ENCODE measurements at places on chromosomes 5 and 9.

DNA sequence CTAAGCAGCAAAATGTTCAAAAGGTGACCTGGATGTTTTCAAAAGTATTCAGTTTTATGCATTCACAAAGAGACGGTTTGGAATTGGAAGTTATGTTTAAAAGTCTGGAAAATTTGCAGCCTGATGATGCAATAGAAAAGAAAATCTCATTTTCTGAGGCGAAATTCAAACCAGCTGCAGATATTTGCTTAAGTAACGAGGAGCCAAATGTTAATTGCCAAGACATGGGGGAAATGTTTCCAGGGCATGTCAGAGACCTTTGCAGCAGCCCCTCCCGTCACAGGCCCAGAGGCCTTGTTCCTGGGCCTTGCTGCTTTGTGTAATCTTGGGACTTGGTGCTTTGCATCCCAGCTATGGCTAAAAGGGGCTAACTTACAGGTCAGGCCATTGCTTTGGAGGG, 228.2 kb downstream of the MAN2A1 start:
- no peak for DNase-seq

GRCh38 chr9:20538956-20539355, 83.3 kb downstream of the MLLT3 start:
- no peak for DNase-seq

DNA sequence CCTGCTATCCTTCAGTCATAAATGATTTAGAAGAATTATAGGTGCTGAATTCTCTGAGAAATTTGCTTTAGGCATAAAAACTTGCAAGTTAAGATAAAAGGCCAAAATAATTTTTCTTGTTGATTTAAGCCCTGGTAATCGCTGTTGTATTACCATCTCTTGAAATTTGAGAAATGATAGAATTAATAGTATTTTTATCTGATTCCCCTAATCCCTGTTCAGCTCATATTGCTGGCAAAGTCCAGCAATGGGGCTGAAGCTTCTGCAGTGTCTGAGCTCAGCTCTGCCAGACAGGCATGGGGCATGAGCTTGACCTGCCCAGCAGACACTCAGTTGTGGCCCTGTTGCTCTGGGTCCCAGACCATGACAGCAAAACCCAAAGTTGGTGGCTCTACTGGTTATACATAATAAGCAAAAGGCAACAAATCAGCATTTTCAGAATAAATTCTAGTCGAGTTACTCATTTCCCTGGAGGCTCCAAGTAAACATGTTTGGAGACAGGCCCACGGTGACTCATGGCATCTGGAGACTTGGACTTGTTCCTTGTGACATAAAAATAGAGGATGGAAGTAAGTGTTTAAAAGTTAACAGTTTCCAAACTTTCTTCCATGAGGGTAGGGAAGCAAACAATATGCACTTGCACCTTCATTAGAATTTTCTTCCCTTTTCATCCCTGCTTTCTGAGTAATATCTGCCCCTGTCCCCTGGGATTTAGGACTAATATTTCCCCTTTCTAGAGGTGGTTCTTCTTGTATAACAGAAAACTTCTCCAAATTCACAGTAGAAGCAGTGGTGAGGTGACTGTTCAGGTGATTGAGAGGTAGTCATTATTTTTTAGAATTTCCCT, 60.2 kb upstream of the SLC2A8 start:
- peak; percentile 34 for DNase-seq

GRCh38 chr9:95488954-95489353, 27.8 kb downstream of the PTCH1 start:
- DNase-seq, result no peak

- DNase-seq, result no peak
These were observed 39.0 kb downstream of the ITK start for GRCh38 chr5:157219491-157220271.

- no peak for DNase-seq
These were observed 16.5 kb downstream of the GOLM1 start for GRCh38 chr9:86082870-86083269.

GRCh38 chr9:108919517-108919916, 14.4 kb downstream of the ELP1 start:
- no peak for DNase-seq

- peak; percentile 76 for DNase-seq
These were observed 683 bp downstream of the CLPTM1L start for GRCh38 chr5:1343931-1344901.

- DNase-seq, result no peak
These were observed 3.6 kb downstream of the NEURL1B start for GRCh38 chr5:172644711-172645110.

- no peak for DNase-seq
These were observed 66.6 kb upstream of the IFNK start for GRCh38 chr9:27457445-27457844.

- DNase-seq, result no peak
These were observed 137.8 kb downstream of the KCNIP1 start for GRCh38 chr5:170641589-170642031.

DNA sequence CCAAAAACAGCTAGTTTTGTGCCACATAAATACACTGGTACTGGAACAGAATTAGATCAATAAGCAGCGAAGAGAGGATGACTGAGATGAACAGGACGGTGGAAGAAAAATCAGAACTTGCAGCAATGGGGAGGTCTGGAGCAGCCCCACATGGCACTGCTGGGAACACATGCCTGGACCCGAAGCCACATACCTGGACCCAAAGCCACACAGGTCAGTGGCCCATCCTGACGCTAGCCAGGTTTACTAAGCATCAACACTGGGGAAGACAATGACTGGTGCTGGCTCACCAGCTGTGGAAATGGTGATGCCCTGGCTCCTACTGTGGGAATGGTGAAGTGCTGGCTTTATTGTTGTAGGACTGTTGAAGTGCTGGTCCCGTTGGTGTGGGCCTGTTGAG, 139.7 kb upstream of the IRX4 start:
- DNase-seq, result no peak

- no peak for DNase-seq
These were observed 51.7 kb downstream of the ATPSCKMT start for GRCh38 chr5:10198021-10198420.

GRCh38 chr9:90331826-90332575, 310.6 kb downstream of the DIRAS2 start:
- DNase-seq, result no peak

DNA sequence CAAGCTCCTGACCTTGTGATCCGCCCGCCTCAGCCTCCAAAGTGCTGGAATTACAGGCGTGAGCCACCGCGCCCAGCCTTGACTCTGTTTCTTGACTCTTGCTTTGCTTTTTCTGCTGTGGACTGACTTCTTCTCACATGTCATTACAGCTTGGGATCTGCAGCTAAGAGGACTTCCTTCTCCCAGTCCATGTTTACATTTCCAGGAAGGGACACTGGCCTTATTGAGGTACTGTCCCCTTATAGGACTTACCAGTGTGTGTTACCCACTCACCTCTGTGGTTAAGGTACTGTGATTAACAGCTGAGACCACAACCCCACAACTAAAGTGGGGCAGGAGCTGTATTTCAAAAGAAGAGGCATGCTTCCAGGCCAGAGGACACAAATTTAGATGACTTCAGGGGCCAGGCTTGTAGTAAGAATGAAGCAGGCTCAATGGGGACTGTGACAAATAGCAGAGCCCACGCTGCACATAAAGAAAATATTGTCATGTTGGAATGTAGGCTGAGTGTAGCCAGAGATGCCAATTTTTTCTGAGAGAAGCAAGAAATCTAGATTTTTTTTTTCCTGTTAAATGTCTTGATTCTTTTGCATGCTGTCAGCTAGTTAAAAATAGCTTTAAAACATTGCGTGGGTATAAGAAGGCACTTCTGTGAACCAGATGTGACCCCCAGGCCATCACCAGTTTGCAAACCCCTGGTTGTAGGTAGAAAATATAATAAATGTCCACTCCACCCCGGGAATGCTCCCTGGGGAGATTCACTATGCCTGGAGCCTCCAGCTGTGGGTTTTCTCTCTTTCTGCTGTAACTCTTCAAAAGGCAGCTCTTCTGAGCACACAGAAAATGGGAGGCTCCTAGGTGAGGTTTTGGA, 75.0 kb downstream of the PTPDC1 start:
- no peak for DNase-seq

DNA sequence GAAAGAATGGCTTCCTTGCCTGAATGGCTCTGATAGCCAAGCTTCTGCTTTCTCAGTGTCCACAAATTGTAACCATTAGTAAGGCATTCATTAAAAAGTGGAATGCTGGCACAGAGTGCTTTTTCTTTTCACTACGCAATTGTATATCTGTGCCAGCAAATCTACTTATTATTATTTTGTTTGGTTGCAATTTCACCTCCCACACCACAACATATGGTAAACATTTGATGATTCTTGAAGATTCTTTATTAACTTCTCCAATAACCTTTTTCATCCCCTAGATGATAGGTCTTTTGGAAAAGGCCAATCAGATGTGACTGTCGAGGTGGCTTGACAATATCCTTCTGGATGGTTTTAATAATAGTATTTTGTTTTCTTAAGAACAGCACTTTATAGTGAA, 234.1 kb downstream of the TMEM38B start:
- no peak for DNase-seq

DNA sequence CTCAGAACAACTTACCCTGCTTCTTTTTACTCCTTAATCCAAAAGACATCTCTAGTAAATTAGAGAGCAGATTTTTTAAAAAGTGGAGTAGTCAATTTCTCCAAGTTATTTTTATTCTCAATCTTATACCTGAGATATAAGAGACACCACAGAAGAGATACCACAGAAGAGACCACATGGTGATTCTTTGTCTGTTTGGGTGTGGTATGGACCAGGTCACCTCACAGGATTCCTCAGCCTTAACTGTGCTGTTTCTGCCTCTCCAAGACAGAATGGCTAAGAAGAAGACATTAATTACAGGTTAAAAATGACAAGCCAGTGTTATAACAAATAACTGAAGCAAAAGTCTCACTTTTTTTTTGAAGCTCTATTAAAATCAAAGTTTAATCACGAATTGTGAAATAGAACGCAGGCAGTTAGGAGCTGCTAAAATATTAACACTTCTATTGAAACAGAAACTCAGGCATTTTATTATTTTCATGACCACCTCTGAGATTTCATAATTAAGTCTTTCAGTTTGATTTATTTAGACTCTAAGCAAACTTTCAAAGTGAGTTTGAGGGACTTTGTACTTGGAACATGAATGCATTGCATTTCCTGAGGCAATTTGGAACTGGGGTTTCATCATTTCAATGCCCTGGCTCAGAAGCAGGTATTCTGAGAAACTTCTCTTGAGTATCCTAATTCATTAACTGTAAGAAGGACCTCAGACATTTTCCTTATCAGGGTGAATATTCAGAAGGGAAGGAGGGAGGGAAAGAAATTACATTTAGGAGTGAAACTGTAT, 280.7 kb downstream of the KCTD16 start:
- DNase-seq, result no peak

DNA sequence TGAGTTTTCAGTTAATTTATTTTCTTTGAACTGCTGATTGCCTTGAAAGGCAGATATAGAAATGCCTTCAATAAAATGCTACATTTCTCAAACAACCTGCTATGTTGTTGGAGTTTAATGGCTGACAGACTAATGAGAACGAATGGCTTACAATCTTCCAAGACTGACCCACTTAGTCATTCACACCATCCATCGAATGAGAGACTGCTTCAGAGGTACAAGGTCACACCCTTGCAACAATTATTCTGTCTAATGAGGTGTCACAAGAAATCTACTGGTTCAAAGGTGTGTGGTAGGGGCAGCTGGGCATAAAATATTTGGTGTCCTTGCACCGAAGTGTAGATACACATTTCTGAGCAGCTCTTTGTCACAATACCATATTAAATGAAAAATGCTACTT, 18.3 kb downstream of the PTPRD start:
- no peak for DNase-seq

DNA sequence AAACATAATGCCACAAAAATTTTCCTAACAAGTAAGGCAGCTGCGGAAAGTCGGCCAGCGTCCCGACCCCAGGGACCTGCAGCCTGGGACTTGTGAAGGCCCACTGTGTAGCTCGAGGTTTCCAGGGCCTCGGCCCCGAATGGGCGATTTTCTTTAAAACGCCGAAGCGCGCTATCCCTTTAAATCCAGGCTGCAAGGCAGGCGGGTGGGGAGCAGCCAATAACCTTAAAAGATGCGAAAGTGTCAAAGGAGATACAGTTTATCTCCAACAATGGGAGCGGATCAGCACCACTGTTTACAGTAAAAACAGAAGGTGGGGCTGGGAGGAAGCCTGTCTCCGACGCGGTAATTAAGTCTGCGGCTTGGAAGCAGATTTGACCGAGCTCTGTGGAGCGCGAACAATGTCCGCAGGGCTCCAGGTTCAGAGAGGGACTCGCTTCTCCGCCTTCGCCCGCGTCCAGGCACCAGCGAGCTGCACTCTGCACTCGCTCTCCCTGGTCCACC, 1.7 kb upstream of the ZSWIM6 start:
- no peak for DNase-seq

GRCh38 chr5:99129768-99130501, 201.1 kb upstream of the CHD1 start:
- DNase-seq, result no peak

GRCh38 chr5:10932426-10932825, 171.4 kb upstream of the DAP start:
- no peak for DNase-seq

- no peak for DNase-seq
These were observed 926 bp upstream of the MYO10 start for GRCh38 chr5:16936989-16937438.

DNA sequence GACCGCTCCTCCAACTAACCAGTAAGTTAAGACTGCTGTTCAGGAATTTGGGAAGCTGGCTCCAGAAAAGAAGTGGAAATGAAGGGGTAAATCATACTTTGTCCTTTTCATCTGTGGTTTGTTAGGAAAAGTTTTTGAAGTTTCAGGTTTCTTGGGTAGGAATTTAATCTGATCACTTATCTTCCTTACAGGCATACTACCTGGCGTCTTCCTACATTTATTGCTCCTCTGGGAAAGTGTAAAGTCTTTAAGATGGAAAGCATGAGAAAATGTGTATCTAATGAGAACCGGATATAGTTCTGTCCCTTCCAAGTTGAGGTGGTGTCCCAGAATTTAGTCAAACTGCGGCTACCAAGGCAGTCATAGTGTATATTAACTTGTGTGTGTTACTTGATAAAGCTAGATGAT, 1.3 kb downstream of the RASA1 start:
- no peak for DNase-seq

- no peak for DNase-seq
These were observed 247.6 kb downstream of the TMEM232 start for GRCh38 chr5:110478895-110479294.

Data from 8988T (cell line).